ENCODE measurements at places on chromosomes 6 and 20.

DNA sequence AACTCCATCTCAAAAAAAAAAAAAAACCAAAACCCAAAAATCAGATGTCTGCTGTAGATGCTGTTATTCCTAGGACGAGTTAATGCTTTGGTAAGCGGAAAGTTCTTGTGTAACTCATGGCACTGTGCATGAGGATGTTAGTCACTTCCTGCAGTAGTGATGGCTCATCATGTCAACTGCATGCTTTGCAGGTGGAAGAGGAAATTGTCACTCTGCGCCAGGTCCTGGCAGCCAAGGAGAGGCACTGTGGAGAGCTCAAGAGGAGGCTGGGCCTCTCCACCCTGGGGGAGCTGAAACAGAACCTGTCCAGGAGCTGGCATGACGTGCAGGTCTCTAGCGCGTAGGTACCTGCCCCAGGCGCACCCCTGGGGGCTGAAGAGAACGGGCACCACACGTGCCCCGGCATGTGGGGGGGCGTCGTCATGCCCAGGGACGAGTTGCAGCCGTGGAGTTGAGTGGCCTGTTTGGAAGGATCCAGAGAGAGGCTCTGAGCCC lies 8.5 kb downstream of the TPD52L2 start:
- no peak for DNase-seq

DNA sequence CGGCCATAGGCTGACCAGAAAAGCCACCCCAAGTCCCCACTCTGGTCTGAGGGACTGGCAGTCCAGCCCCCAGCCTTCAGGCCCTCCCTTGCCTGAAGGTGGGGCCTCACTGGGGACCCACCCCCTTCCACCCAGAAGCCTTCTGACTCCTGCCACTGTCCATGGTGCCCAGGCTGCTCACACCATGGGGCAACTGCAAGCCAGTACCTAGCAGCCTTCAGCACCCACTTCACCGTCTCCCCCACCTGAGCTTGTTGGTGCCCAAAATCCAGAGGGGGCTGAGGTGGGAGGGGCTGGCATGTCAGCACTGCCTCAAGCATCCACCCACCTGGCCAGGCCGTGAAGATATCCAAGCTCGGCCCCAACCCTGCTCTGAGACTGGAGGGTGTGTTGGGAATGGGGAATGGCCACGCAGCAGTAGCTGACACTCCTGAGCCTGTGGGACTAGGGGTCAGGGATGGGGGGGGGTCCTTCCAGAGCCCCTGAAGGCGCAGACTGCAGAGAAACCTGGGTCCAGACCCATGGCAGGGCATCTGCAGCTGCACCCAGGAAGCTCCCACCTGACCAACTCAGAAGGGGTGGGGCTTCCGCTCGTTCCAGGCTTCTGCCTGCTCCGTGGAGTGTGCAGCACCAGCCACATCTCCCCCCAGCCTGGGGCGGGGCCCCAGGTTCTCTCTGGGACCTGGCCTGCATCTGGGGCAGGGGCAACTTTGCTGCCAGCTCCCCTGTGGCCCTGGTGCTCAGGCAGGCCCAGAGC lies 942.1 kb upstream of the EPHA7 start:
- DNase-seq: no peak

GRCh38 chr20:38586181-38586525 lies 5.2 kb downstream of the ADIG start:
- DNase-seq: no peak

GRCh38 chr6:111745186-111745585 lies 128.1 kb downstream of the FYN start:
- DNase-seq: no peak

DNA sequence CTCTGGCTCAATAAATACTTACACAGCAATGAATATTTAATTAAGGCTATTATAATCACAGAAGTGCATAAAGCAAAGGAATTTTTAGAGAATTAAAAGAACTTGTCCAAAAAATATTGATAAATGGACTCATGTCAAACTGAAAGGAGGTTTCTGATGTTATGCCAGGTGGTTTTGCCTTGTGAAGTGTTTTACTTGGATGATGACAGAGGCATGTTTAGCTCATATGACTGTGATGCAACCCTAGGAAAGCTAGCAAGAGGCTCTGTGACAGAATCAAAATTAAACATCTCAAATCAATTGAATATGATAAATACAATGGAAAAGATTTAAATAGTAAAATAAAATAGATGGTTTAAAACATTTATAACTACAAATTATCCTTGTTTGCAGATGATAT lies 137.3 kb downstream of the TMEM200A start:
- no peak for DNase-seq

DNA sequence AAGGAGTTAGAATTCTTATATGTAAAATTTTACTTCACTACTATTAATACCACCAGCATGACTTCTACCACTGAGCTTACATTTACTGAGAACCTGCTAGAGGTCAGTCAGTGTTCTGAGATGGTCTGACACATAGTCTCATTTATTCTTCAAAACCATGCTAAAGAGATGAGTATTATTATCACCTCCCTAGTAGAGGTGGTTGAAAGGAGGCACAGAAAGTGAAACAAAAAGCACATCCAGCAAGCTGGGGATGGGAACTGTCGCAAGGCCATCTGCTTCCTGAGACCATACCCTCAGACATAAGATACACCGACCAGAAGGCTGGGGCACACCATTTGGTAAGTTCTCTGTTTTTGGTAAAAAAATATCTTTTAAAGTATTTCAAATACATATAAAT lies 137.7 kb downstream of the INSM1 start:
- DNase-seq: no peak

DNA sequence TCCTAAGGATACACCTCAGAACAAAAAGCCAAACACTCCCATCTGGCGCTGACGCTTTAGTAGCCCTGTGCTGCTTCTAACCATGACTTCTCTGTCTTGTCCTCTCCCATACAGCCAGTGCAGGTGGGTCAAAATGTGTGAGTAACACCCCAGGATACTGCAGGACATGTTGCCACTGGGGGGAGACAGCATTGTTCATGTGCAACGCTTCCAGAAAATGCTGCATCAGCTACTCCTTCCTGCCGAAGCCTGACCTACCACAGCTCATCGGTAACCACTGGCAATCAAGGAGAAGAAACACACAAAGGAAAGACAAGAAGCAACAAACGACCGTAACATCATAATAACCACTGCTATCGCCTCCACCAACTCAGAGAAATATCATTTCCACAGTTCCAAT lies 1.4 kb downstream of the DEFB132 start:
- no peak for DNase-seq

- DNase-seq: no peak
Measured at GRCh38 chr6:21099338-21100314, 493.9 kb upstream of the SOX4 start.

- no peak for DNase-seq
Measured at GRCh38 chr6:113971741-113972140, 793 bp upstream of the HDAC2 start.

GRCh38 chr6:170208182-170208601 lies 82.7 kb downstream of the DLL1 start:
- no peak for DNase-seq

DNA sequence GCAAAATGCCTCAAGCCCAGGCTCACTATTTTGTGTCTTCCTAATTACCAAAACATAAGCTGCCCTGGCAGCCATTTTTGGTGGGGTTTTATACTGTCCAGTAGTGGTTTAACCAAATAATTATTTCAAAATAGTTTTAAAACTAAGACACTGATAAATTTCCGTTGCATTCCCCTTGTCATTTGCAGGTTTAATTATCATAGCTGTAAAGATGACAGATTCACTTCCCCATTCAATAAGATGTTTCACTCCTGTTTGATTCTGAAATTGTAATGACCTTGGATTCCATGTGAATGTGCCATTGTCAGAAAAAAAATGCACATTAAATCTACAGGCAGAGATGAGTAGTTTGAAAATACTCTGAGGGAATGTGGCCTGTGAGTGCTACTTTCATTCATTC lies 172.0 kb downstream of the COL9A1 start:
- no peak for DNase-seq

DNA sequence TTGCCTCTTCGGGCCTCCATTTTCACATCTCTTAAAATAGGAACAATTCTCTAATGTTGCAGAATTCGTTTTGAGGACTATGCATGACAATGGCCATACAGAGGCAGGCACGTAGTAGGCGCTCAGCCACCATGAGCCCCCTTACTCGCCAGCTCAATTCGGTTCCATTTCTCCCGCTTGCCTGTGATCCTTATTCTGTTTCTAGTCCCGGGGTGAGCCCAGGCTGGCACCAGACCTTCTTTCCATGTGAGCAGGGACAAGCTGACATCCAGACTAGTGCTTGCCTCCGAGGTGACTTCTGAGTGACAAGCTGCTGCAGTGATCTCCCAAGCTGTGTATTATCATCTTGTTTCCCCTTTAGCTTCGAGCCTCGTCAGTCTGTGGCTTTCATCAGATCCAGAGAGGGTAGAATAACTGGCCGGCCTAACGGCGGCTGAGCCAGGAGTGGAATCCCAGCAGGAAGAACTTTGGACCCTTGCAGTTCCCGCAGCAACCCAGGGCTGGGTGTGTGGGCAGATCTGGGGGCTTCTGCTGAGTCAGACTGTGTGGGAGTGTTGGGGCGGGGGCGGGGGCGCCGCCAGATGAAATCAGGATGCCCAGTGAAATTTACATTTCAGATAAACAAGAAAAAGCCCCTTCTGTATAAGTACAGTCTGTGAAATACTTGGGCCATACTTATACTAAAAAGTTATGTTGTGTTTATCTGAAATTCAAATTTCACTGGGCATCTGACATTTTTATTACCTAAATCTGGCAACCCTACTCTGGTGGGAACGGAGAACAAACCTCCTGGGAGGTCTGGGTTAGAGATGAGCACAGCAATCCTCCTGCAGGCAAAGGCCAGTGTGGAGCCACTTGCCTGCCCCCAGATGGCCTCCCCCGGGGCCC lies 10.9 kb downstream of the BANF2 start:
- no peak for DNase-seq

DNA sequence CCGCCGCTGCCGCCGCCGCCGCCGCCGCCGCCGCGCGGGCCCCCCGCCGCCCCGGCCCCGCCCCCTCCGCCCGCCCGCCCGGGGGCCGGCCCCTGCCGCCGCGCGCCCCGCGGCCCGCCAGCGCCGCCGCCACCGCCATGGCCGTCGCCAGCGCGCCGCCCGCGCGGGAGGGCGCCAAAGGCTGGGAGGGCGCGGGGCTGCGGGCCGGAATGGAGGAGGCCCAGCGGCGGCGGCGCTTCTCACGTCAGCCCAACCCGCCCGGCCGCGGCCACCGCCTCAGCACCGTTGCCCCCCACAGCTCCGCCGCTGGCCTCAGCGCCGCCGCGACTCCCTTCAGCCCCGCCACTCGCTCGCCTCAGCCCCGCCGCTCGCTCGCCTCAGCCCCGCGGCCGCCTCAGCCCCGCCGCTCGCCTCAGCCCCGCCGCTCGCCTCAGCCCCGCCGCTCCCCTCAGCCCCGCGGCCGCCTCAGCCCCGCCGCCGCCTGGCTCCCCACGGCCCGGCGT lies 258 bp downstream of the PHF10 start:
- no peak for DNase-seq

DNA sequence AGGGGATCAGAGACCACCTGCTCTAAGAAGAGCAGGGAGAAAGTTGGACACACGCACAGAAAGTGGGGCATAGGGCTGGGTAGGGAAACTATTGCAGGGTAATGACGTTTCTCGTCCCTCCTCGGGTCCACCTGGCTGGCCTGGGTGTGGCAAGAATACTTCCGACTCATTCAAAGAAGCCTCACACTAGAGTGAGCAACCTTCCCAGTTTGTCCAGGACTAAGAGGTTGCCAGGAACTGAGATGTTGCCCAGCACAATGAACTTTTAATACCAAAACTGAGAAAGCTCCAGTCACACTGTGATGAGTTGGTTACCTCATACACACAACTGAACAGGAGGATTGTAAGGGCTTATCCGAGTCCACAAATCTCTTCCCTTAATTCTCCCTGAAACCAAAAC lies 74.5 kb upstream of the ADGRF1 start:
- no peak for DNase-seq

DNA sequence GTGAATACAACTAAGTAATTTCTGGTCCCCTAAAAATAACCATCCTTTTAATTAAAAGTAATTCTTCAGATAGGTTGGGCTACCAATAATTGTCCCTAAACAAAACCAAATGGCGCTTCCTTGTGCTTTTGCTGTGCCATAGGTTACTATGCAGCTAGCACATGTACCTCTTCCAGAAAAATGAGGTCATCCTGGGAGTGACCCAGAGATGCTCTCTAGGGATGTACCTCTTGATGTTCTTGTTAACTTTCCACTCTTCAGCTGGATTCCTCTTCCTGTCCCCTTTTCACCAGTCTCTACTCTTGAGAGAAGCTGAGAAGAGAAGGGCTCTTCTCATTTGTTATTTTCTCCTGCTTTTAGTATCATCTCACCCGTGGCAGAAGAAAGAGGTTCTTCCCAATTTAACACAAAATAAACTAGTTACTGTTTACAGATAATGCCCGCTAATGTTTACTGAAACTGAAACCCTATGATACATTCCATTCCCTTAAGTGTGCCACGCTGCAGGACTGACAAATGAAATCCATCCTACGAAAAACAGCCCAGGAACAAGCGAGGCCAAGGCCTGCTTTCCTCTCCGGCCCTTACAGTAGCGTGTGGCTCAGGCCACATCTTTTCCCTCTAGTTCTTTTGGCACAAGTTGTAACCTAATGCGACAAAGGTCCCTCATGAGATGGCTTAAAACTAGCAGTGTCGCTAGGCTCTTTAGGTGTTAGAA lies 24.2 kb downstream of the MRS2 start:
- no peak for DNase-seq

GRCh38 chr6:80094017-80094416 lies 12.5 kb upstream of the BCKDHB start:
- no peak for DNase-seq

GRCh38 chr6:132863895-132864294 lies 49.5 kb downstream of the RPS12 start:
- no peak for DNase-seq

DNA sequence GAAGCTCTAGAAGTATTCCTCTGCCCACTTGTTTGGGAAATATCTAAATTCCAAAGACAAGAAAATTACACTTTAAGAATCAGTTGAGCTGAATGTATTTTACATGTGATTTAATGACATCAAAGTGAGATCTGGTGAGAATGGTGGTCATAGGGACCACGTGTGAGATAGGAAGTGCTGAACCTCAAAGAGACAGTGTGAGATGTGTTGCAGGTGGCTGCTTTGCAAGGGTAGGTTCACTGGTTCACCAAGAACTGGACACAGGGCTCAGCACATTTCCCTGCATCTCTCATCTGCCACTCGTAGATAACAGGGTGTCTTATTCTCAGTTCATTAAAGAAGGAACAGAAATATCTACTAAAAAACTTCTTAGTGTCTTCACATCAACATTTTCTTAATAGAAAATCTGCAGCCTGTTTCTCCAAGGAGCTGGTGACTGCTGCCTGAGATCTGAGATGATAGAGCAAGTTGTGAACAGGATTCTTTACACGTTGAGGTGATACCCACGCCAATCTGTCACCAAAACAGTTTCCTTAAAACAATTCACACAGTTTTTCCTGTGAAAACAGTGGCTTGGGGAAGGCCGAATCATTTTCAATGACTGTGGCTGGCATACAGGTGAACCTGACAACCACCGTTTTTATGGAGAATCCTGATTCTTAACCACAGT lies 7.2 kb downstream of the CCR6 start:
- no peak for DNase-seq

Measured in stimulated activated CD8-positive, alpha-beta memory T cell treated with anti-CD3 and anti-CD28 coated beads, Interleukin-4, amount 100 ng/mL, for 1 hour (primary cell).